ENCODE measurements at places on chromosomes 5 and 9.

GRCh38 chr5:73295921-73296320 lies 122.9 kb downstream of the TMEM174 start:
- DNase-seq = no peak

GRCh38 chr9:95505717-95506427 lies 10.9 kb downstream of the PTCH1 start:
- peak; percentile 22 for DNase-seq

DNA sequence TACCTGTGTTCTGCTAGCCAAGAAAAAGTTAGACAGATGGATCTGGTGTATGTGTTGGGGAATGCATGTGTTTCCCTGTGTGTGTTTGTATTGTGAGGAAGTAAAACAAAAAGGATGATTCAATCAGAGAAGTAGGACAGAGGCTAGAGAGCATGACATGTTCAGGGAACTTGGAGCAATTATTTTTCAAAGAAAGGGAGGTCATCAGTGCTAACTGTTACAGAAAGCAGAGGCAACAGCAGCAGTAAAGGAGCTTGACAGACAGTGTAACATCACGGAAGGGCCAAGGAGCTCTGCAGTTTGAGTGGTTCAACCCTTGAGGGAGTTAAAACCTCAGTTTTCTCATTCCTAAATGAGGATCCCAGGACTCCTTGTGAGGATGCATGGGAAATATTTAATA lies 13.2 kb downstream of the SPINK1 start:
- DNase-seq = no peak

GRCh38 chr9:128643519-128644300 lies 12.9 kb downstream of the DYNC2I2 start:
- DNase-seq = no peak

DNA sequence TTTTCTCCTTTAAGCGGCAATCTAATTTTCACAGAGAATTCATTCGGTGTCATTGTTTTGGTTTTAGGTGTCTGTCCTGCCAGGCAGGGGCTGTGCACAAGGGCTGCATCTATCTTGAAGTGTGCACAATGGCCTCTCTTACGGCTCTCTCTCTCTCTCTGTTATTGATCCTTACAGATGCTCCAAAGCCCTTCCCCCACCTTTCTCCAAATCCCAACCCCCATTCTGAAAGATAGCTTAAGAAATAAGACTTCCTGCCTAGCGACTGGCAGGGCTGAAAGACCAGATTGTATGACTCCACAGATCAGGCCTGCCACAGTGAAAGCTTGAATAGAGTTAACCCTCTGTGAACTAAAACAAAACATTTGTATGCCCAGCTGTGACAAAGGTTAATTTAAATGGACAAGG lies 86.5 kb upstream of the NR5A1 start:
- DNase-seq = no peak

DNA sequence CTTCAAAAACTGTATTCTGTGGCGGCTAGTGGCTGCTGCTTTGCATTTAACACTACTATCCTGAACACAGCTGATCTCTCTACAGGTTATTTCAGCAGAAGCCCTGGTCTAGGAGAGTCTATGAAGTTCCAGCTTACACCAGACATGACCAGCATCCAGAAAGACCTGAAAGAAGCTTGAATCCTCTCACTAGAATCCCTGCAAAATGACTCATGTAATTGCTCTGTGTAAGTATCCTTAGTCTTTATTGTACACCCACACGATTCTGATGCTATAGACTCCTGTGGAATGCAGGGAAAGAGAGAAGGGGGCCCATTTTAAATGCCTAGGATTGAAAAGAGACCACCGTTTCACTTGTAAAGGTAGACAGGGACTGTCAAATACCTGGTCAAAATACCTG lies 859 bp upstream of the GRIA1 start:
- no peak for DNase-seq

- DNase-seq = no peak
These were observed 147.4 kb upstream of the LRRTM2 start for GRCh38 chr5:139022528-139022927.

- DNase-seq = no peak
These were observed 267.9 kb downstream of the ENC1 start for GRCh38 chr5:74372502-74373064.
